Endodermal cell (in vitro differentiated cells): ENCODE measurements at places on chromosomes 4 and X. TPM values are rescaled to one million over a fixed set of nuclear protein-coding genes. Genes with fewer than 3 reads are reported as not detected.

GRCh38 chr4:156695163-156695562 is 276.4 kb downstream of the PDGFC start:
- no peak for DNase-seq

DNA sequence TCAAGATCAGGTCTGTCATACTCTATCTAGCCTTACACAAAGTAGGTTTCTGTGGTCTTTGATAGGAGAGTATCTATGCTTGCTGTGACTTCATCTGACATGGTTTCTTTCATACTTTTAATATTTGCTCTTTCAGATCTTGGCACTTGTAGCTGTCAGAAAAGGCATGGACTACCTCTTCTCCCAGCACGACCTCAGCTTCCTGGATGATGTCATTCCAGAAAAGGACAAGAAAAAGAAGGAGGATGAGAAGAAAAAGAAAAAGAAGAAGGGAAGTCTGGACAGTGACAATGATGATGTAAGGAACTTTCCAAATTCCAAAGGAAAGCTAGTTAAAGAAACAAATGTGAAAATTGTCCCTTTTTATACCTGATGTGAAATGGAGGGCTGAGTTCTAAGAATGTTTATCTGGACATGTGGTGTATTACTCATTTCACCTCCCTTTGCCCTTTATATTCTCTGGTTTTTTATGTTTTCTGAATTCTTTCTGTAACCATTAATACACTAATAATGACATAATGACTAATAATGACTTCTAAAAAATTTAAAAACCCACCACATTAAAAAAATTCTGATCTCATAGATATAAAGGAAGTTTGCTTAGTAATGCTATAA is 221.2 kb downstream of the SLC4A4 start:
- no peak for DNase-seq

- no peak for DNase-seq
Measured at GRCh38 chr4:128232719-128233118, 54.9 kb downstream of the PGRMC2 start.

DNA sequence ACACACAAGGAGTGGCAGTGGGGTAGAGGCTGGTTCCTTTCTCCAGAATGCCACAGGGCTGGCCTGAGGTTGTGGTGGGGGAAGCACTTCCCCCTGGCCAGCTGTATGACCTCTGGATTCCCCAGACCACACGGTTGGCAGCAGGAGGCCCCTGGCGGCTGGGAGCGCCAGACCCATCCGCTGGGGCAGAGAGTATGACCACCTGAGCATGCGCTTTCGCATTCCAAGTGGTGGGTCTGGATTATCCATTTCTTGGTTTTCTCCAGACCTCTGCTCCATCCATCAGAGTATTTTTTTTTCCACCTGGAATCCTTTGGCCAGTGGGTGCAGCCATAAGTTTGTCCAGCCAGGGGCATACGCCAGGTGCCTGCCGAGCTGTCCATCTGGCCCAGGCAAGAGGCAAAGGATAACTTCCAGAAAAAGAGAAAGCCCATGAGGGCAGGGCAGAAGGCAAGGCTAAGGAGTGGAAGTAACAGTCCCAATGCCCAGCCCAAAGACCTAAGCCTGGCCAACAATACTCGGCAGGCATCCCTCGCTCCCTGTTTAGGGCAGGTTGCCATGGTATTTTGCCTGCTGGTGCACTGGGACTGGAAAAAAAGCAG is 39.3 kb downstream of the NHSL2 start:
- DNase-seq, result no peak

DNA sequence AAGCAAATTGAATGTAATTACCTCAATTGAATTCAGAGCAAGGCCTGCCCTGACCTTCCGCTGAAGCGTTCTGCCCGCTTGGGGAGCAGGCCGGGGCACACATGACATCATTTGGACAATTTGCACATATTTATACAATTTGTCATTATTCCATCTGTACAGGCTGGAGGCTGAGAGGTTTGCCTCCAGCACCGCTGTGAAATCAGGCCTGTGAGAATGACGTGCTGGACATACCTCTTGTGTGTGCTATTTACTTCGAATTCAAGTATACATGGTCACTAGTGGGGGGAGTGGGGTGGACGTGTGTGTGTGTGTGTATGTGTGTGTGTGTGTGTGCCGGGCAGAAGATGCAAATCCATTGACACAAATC is 285.6 kb downstream of the SHOX start:
- DNase-seq, result no peak

DNA sequence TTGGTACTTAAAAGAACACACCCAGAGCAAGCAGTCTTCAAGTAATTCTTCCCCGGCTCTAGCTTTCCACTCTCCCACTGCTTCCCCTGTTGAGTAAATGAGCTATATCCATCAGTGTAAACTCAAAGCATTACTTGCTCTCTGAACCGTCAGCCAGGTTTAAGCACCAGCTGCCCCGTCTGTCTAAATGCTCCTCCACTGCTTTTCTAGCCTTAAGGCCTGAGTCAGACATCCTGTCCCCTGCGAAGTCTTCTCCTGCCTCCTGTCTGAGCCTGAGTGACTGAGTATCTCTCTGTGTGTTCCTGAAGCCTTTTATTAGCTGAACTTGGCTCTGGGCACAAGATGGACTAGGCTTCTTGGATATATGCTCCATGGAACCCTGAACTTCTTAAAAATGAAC is 205.1 kb downstream of the STK32B start:
- no peak for DNase-seq

GRCh38 chr4:48103483-48104139 is 30.4 kb downstream of the TXK start:
- no peak for DNase-seq

- no peak for DNase-seq
Measured at GRCh38 chr4:137702512-137702911, 170.2 kb upstream of the PCDH18 start.

DNA sequence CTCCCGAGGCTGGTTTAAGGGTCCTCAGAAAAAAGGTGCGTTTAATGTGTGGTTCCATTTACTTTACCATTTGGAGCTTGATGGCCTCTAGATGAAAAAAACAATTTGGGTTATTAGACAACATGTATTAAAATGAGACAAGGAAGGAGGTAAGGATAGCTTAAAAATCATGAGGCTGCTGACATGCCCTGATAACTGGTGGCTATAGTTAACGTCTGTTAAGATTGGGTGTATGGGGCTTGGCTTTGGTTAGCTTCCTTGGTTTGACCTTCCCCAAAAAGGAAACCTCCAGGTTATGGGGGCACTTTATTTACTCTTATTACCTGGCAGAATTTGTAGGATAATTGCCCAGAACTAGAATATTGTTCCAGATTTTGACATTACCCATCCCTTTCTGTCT is 51.5 kb downstream of the HMGB2 start:
- no peak for DNase-seq

- DNase-seq, result no peak
Measured at GRCh38 chr4:174273930-174274329, 9.5 kb downstream of the FBXO8 start.

GRCh38 chrX:15464704-15465103 is 28.4 kb downstream of the PIR start:
- DNase-seq, result no peak

DNA sequence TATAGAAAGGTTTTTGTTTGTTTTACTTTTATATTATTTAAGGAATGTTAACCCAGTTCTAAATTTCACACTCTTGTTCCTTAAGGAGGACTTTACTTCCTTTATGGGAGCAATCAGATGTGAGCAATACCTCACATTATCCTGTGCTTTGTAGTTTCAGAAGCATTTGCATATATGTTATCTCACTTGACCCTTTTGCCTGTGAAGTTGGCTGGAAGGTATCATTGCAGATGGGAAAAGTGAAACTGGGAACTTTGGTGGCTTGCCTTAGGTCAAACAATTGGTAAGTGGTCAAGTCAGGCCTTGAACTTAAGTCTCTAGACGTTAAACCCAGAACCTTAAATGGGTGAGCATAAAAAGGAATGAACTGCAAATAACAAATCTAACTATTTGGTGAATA is 90.6 kb downstream of the AREG start:
- DNase-seq, result no peak

GRCh38 chr4:38313999-38314561 is 349.9 kb upstream of the KLF3 start:
- no peak for DNase-seq

DNA sequence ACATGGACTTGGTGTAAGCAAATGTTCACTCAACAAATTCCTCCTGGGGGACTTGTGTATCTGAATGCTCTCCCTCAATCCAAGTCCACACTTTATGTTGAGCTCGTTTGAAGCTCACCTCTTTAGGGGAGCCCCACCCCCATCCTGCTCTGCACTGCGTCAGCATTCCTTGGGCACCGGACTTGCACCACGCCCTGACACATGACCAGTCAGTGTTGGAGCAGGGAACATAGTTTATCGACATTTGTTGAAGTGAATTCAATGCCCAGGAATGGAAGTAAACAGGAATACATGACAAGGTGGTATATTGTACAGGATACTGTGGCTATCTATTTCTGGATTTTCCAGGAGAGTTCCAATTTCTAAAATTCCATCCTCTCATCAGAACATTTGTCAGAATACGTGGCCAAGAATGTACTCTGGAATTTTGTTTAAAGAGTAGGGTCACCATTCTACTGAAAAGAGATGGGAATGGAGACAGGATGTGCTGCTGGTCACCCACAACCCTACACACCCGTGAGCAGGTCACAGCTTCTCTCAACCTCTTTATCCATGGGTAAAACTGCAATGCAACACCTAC is 60.0 kb upstream of the LNX1 start:
- no peak for DNase-seq

NHSL2 gene
- 7.3 and 11.2 TPM in 2 replicates for total RNA-seq

C4orf17 gene
- total RNA-seq, result not detected in 2 replicates

NUP62CL gene
- total RNA-seq, result 8.5 to 12.5 TPM (median 12.5 TPM) in 3 replicates
